Activated T-helper 1 cell treated with anti-CD3 and anti-CD28 coated beads, Interleukin-12 subunit alpha, Interleukin-12 subunit beta, Interleukin-2, Interleukin-4 antibody, amounts not matched to agents 30 ng/mL and 10 ng/mL and 1 ng/mL, durations not matched to agents 14 hours and 24 hours and 36 hours (primary cell): ENCODE measurements at places on chromosomes 7 and 10.

DNA sequence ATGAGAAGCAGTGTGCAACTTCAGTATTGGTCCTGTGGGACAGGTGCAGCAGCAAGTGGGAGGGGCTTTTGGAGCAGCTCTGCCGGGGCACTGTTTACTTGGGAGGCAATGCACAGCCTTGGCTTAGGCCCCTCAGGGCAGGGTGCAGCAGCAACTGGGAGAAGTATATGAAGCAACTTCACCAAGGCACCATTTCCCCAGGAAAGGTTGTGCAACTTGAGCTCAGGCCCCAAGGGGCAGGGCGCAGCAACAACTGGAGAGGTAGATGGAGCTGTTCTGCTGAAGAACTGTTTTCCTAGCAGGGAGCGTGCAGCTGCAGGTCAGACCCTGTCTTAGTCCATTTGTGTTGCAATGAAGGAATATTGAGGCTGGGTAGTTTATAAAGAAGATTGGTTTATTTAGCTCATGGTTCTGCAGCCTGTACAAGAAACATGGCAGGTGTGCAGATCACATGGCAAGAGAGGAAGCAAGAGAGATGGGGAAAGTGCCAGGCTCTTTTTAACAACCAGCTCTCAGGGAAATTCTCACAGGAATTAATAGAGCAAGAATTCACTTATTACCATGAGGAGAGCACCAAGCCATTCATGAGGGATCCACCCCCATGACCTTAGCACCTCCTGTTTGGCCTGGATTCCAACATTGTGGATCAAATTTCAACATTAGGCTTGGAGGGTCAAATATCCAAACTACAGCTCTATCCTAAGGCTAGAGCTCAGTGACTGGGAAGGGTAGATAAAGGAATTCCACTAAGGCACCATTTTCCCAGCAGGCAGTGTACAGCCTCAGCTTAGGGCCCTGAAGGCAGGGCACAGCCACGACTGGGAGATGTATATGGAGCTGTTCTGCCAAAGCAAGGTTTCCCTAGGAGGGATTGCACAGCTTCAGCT is 10.9 kb downstream of the GPR141 start:
- no peaks in the 10 kb centered on the region for H3K4me1 ChIP-seq
- peaks cover 1% of the 10 kb centered on the region for H3K27me3 ChIP-seq
- no peak overlapping the region for H3K27ac ChIP-seq
- no peaks in the 10 kb centered on the region for H3K36me3 ChIP-seq
- no peak for DNase-seq

GRCh38 chr7:16592395-16592794 is 53.2 kb downstream of the ANKMY2 start:
- no peaks in the 10 kb centered on the region for H3K36me3 ChIP-seq
- no peak overlapping the region for H3K4me3 ChIP-seq
- DNase-seq, result no peak
- H3K27me3 ChIP-seq, result peaks cover 2% of the 10 kb centered on the region
- no peak overlapping the region for H3K27ac ChIP-seq
- H3K4me1 ChIP-seq, result no peaks in the 10 kb centered on the region

DNA sequence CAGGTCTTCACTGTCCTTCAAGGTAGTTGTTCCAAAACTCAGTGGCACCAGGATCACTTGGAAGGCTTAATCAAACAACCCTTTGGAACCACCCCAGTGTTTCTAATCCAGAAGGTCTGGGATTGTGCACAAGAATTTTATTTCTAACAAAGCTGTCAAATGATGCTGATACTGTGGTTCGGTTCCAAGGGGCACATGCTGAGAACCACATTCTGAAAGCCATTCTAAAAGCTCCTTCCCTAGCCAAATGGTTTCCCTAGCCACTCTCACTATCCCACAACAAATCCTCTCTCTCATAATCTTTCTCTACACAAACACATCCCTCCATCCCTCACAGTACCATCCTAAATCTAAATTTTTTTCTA is 52.1 kb downstream of the MACC1 start:
- H3K4me1 ChIP-seq, result no peaks in the 10 kb centered on the region
- H3K36me3 ChIP-seq, result no peaks in the 10 kb centered on the region
- no peak overlapping the region for H3K4me3 ChIP-seq
- no peak overlapping the region for H3K27ac ChIP-seq
- no peaks in the 10 kb centered on the region for H3K27me3 ChIP-seq
- no peak for DNase-seq

DNA sequence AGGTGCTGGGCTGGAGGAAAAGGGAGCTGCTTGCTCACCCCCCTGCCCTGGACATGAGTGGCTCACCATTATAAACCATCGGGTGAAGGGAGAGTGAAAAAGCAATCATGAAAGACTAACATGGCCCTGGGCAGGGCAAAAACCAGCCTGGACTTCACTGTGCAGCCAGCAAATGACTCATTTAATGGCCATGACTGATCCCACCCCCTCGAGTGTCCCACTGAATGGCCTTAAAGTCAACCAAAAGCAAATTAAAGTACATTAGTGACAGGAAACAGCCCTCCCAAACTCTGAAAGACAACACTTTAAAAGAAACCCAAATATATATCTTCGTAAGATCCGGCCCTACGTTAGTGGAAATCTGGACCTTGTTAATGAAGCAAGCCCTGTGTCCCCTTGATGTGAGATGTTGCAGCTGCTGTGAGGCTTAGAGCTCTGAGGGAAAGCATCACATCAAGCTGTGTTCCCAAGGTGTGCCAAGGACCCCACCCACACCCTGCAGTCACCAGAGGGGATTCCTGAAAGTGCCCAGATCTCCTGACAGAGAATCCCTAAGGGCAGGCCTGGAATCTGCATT is 31.2 kb downstream of the ADCYAP1R1 start:
- H3K27me3 ChIP-seq, result peaks cover 4% of the 10 kb centered on the region
- no peak for DNase-seq
- H3K4me3 ChIP-seq, result no peak overlapping the region
- no peaks in the 10 kb centered on the region for H3K4me1 ChIP-seq
